Stimulated activated CD8-positive, alpha-beta memory T cell treated with anti-CD3 and anti-CD28 coated beads, Interleukin-4, amount 100 ng/mL, for 4 hours (primary cell): ENCODE measurements at places on chromosomes 7 and 10.

GRCh38 chr10:86795353-86795752 lies 38.9 kb downstream of the BMPR1A start:
- no peak for DNase-seq

- DNase-seq, result no peak
Observed at GRCh38 chr7:85644272-85644671, 457.4 kb upstream of the SEMA3D start.

- no peak for DNase-seq
Observed at GRCh38 chr7:28725911-28726310, 232.2 kb downstream of the TRIL start.

GRCh38 chr10:126205486-126206205 lies 182.6 kb downstream of the ADAM12 start:
- DNase-seq, result no peak

DNA sequence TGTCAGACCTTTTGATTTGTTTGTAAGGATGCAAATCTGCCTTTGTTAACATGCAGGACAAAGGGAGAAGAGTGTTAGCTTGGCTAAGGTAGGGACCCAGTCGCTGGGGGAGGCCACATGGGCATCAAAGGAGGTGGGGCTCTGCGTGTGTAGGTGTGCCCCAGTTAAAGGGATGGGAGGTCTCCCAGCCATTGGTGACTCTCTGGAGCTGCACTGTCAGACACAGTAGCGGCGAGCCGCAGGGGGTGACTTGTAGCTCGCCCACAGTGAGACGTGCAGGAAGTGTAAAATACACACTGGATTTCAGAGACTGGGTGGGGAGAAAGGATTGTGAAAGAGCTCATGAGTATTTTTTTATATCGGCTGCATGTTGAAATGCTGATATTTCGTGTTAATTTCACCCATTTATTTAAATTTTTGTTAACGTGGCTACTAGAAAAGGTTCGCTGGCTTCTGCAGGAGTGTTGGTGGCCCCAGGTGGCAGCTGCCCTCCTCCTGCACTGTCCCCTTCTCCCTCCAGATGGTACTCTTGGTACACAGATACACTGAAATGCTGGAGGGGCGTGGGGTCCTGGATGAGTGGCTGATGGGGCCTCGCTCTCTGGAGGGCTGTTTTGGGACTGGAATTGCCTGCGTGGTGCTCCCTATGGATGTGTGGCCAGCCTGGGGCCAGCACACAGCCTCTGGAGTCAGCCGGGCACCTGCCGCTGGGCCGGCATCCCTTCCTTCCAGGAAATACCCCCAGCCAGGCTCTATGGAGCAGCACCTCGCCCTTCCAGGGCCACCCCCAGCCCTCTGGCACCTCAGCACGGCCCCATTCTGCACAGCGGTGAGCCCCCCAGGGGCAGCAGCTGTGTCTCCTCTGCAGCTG lies 59.2 kb downstream of the LHPP start:
- DNase-seq, result no peak
